ENCODE measurements at places on chromosomes 7 and 10.
A peak's percentile ranks its signal among the peaks of the same experiment; 100 is the strongest.

GRCh38 chr10:806451-807162, 117.1 kb upstream of the DIP2C start:
- DNase-seq = no peak

DNA sequence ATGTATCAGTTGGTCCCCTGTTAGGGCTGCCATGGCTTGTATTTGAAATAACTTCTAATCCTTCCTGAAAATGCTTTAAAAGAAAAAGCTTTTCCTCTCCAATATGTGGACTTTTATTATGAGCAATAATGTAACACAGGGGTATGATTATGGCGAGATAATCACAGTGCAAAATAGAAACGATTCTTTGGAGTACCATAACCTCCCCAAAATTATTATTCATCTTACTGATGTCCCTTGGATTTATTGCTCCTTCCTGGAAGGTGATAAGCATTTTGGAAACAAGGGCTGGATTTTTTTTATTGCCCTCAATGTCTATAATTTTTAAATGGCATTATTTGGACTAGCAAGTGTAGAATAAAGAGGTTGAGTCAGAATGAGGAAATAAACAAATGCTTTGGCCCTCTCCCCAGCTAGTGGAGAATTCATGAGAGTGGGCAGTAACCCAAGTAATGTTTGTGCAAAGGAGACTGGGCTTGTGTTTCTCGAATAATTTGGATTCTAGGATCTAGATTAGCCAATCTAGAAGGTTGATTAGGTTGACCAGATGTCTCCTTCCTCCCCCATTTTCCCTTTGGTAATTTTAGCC, 403.9 kb upstream of the CELF2 start:
- no peak for DNase-seq

GRCh38 chr7:380139-380485, 90.1 kb downstream of the FOXL3 start:
- DNase-seq = no peak

DNA sequence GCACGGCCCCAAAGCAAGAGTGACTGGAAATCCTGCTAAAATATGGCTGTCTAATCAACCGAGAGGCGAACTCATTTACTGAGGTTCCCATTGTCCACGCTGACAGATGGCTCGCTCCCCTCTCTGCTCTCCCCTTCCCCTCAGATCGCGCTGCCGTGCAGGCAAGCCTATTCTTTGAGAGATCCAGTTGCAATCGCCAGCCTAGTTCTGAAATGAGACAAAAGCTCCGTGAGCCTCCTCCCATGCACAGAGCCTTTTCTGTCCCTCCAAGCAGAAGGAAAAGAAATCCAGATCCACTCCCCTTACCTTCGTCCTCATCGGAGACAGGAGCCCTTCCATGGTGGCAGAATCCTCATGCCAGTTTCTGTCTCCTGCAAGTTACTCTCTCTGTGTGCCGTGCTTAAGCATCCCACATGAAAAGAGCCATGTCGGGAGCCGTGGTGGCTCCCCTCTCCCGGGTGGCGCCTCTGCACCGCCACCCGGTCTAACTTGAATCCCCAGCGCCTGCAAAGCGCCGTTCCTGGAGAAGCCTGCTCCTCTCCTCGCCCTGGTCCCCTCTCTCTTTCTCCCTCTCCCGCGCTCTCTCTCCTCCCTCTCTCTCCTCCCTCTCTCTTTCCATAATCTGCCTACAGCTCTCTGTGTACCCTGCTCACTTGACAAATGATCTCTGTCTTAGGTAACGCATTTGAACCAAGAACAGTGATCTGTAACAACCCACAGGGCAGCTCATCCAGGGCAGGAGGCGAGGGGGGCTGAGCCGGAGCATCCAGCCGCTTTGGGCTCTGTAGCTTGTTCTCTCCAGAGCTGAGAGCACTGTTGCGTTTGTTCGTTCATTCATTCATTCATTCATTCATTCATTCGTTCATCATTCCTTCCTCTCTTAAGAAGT, 156.8 kb downstream of the FRMD4A start:
- peak; percentile 9 for DNase-seq

- no peak for DNase-seq
Measured at GRCh38 chr7:94042381-94042780, 38.2 kb upstream of the BET1 start.

DNA sequence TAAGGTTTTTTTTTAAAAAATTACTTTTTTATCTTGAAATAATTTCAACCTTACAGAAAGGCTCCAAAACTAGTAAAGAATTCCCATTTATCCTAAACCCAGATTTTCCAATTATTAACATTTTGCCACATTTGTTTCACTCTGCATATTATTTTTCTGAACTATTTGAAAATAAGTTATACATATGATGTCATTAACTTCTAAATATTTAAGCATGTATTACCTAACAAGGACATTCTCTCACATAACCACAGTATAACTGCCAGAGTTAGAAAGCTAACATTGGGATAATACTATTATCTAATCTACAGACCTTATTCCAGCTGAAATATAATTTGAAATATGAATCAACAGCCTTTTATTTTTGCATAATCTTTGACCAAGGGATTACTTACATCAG, 65.8 kb downstream of the SLC18A2 start:
- no peak for DNase-seq

GRCh38 chr7:120502132-120502531, 229.2 kb downstream of the KCND2 start:
- DNase-seq = no peak

- no peak for DNase-seq
Measured at GRCh38 chr7:44383566-44383965, 58.2 kb upstream of the CAMK2B start.

GRCh38 chr10:124678557-124679240, 65.5 kb downstream of the FAM53B start:
- DNase-seq = no peak

GRCh38 chr10:62000037-62000603, 98.6 kb downstream of the ARID5B start:
- DNase-seq = no peak

DNA sequence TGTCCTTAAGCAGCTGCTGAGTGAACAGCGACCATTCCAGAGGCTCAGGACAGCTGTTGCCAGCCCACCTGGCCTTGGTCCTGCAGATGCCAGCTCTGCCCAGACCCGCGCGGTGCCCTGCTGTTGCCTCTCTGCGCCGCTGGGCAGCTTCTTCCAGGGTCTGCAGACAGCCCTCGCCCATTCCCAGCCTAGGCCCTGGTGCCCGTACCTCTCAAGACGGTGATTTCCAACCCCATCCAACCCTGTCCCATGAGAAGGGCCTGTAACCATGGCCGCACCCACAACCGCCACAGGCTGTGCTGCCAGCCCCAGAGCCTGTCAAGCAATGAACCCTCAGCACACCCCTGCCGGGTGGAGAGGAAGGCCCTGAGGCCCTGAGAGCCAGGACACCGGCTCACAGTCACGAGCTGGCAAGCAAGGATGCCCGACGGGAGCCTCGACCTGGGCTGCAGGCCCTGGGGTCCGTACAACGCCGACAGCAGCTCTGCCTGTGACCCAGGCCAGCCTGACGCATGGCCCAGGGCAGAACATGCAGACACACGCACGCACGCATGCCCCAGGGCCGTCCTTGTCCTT, 231.9 kb downstream of the MAD1L1 start:
- no peak for DNase-seq

DNA sequence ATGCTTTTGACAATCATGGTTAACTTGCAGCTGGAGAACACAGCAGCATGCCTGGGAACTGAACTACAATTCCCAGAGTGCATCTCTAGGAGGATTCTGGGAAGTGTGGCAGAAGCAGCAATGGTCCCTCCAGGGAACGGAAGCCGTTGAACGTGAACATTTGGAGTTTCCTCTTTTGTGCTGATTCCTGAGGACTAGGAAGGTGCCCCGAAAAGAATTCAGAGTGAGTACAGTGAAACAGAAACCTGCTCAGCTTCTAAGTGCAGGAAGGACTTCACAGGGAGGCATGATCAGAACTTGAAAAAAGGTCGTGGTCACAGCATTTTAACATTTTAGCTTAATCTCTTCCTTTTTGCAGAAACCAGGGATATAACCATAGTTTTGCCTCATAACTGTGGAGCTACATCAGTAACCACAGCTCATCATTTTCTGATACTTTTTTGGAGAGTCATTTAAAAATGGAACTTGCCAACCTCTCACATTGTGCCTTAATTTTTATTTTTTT, at the start of gene NUDT13:
NUDT13 (plus strand) TSS at position 111 of the 505 bp plus-strand sequence. CDS start 3,911 bp downstream, outside the sequence.
- peak; percentile 52 for DNase-seq

DNA sequence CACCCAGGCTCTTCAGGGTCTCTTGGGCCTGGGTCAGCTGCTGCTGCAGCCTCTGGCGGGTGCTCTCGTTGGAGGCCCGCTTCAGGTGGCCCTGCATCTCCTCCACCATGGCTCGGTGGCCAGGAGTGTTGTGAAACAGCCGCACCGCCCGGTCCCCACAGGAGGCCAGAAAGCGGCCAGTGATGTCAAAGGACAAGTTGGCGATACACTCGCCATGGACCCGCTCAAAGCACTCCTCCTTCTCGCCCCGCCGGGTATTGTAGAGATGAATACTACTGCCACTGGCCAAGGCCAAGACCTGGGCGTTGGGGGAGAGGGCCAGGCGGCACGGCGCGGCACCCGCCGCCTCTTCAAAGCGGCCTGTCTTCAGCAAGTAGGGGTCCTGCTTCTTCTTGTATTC, 7.9 kb downstream of the TBL2 start:
- DNase-seq = no peak

DNA sequence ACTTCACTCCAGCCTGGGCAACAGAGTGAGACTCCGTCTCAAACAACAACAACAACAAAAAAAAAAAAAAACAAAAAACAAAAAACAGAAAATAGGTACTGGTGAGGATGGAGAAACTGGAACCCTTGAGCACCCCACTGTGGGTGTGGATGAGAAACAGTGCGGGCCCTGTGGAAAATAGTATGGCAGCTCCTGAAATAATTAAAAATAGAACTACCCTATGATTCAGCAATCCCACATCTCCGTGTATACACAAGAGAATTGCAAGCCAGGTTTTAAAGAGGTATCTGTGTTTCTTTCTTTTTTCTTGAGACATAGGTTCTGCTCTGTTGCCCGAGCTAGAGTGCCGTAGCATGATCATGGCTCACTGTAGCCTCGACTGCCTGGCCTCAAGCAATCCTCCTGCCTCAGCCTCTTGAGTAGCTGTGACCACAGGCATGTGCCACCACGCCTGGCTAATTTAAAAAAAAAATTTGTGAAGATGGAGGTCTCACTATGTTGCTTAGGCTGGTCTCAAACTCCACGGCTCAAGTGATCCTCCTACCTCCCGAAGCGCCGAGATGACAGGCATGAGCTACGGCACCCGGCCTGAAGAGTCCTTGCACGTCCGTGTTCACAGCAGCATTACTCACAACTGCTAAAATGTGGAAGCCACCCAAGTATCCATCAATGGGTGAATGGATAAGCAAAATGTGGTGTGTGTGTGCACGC, 39.5 kb downstream of the EBF3 start:
- no peak for DNase-seq

DNA sequence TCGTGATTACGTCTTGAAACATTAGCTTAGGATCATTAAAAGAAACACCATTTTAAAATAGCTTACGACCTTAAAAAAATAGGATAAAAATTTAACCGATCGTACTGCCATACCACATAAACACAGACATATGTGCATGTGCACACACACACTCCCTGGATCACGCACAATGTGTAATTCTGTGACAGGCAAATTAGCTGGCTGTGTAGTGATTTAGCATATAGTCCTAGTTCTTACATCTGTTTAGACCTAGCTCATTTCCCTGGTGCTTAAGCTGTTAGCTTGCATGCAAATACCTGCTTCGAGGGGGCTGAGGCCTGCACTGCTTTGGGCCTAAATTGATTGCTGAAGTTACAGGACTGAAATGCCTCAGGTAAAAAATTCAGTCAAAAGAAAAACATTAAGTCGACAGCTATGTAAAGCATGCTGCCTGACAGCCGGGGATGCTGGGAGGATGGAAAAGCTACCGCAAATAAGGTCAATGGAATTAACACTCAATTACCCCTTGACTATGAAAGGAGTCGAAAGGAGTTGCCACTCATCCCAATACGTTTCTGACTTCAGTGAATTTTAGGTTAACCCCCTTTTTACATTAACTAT, 267.1 kb upstream of the FZD8 start:
- DNase-seq = no peak

GRCh38 chr7:155804897-155805825, 7.1 kb downstream of the SHH start:
- DNase-seq = peak; percentile 48

DNA sequence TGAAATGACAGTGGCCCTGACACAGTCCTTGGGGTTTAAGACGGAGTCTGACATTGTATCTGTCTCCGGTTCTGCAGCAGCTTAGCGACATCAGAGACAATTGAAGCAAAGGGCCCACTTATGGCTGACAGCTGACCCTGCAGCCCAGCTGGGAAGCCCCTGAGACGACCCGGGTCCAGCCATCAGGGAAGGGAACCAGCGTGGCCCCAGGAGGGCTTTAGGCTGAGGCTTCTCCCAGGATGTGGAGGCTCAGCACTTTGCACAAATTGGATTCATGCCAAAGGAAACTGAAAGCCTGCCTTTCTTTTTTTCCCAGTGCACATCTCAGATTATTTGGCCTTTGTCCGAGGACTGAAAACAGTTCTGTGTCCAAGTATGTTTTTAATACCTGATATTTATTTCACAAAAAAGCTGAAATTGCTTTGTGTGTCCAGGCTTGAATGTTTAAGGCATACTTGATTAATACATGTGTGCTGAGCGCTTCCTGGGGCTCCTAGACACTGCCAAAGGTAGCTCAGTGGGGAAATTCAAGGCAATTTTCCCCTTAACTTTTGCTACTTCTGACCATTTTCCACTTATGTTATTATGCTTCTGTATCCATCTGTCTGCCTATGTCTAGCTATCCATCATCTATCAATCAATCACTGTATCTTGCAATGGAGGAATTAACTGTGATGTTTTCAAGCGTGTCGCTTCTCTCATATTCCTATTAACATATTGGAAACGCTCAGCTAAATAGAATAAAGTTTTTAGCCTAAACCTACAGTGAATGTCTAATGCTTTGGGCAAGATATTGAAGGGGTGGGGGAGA, 34.8 kb downstream of the KLF6 start:
- no peak for DNase-seq

DNA sequence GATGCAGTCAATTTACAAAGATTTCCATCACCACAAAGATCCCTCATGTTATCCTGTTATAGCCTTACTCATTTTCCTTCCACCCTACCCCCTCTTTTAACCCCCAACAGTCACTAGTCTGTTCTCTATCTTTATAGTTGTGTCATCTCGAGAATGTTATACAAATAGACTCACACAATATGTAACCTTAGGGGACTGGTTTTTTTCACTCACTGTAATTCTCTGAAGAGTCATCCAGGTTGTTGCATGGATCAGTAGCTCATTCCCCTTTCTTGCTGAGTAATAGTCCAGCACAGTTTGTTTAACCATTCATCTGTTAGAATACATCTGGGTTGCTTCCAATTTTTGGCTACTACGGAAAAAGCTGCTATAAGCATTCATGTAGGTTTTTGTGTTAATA, 121.1 kb upstream of the PDE1C start:
- DNase-seq = no peak
